Renal cortical epithelial cell (primary cell): ENCODE measurements at places on chromosomes 3 and 15. TPM values are rescaled to one million over a fixed set of nuclear protein-coding genes. Genes with fewer than 3 reads are reported as not detected.
A peak's percentile ranks its signal among the peaks of the same experiment; 100 is the strongest.

The RAD18 gene
- 10.9 and 14.2 TPM in 2 replicates for total RNA-seq

The CRABP1 gene
- not detected in 2 replicates for total RNA-seq

The FGD5 gene
- total RNA-seq: 0.30 and 3.3 TPM in 2 replicates

The BMF gene
- total RNA-seq: 10.8 and 27.2 TPM in 2 replicates

The UROC1 gene
- total RNA-seq: not detected in 2 replicates

The MUC4 gene
- 0.05 and 3.5 TPM in 2 replicates for total RNA-seq

The KLHL40 gene
- not detected in 2 replicates for total RNA-seq

The CCDC54 gene
- 0.10 TPM in 1 of 2 replicates, not detected in the other for total RNA-seq

- no peak for DNase-seq
These were observed 2.4 kb downstream of the MUC4 start for GRCh38 chr3:195809291-195809785.

DNA sequence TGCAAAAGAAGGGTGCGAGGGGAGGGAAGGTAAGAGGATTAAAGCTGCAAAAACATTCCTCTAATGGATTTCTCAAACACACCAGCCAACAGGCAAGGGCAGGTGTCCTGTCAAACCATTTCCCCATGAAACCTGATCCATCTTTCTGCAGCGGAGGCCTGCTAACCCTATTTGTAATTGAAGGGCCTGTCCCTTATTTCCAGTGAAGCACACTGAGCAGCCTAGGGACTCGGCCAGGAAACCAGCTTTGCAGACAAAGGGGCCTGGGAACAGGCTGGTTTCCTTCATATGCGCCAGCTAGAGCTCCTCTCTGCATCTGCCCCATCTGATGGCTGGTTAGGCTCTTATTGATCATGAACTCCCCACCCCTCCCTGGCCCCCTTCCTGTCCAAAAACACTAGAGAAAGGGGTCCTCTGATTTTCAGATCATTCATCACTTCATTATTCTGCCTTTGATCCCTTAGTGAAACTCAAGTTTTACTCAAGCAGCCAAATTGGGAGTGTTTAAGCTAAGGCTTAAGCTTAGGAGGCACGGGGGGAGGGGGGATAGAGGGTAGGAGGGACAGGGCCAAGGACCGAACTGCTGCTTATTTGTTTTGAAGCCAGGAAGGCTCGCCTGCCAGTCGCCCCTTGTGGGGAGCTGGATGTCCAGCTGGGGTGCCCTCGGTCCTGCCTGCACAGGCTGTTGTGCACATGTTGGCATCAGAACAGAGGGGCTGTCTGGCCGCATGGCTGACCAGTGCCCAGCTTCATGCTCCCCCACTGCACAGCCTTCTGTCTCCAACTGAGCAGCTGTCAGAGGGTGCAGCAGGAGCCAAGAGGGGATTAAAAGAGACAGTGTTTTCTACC lies 53.1 kb downstream of the BOC start:
- DNase-seq: no peak

DNA sequence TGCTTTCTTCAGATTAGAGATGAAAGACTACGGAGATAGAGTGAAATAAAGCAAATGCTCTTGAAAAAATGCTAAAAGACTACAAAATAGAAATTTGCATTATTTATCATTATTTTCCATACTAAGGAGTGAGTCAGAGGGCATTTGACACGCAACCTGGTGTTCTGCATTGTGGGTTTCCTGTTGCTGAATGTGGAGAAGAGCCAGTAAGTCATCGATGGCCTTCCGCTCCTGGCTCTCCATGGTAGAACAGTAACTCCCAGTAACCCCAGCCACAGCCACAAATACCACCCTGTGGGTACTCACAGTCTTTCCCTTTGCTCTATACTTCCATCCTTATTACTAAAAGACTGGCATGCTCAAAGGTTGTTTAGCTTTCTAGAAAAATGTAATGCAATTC lies 61.5 kb downstream of the CGGBP1 start:
- peak; percentile 85 for DNase-seq

DNA sequence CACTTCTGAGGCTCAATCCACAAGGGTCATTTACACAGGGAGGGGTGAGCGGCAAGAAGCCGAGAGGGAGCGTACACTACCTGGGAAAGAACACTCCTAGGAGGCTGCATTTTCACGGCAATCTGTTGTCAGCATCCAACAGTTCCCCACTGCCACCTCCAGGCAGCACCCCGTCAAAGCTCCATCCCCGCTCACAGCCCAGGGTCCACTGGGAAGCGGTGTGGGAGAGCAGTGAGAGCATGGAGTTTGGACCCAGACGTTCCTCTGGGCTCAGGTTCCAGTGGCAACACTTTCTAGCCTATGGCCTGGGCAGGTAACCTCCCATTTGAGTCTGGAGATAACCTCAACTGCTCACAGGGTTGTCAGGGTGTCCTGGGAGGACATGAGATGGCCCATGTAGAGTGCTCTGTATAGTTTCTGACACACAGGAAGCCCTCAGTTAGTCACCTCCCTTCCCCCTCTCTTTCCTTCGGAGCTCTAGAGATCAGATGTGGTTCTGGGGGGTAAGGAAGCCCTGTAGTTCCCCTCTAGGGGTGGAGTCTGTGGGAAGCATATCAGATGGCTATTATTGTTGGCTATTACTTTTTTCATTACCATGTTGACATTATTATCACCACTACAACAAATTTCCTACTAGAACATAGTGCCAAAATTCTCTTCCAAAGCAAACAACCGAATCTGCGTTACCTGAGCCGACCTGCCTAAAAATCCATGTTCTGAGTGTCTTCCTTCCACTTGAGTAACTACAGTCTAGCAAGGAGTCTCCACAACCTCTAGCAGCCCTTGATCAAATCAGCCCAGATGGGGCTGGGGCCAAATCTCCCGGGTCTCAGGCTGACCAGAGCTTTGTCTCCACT lies 29.1 kb downstream of the RUVBL1 start:
- DNase-seq: no peak

DNA sequence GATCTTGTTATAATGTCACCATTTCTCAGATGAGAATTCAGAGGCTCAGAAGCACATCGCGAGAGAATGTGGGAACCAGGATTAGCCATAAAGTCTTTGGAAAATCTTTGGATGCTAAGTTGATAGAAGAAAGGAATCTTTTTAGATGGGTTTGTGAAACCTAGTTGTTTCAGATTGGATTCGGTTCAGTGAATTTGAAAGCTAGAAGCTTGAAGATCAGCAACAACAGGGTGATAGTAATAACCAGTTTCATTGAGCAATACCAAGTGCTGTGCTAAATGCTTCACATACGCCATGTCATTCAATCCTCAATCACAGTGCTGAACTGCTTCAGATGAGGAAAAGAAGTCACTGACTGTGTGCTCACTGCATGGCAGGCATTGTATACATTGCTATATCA lies 47.4 kb upstream of the MITF start:
- peak; percentile 81 for DNase-seq

DNA sequence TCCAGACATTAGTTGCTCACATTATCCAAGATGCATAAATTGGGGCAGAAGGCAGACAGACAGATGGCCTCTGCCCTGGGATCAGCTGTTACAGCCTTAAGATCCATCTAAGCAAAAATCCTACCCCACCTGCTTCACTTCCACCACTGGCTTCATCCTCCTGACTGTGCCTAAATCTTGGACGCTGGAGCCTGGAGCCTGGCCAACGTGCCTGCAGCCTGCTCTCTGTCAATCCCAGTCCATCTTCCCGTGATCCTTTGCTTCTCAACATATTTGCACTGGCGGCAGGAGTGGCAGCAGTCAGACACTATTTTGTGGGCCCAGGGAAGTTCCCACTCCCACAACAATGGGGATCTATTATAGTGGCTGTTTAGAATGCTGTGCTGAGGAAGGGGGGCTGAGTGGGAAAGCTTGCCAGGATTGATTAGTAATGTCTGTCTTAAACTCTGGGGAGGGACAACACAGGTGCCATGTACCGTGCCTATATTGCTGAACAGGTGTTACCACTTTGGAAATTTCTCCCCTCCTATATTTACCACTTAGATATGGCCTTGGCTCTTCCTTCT lies 121.2 kb downstream of the MEGF11 start:
- no peak for DNase-seq

DNA sequence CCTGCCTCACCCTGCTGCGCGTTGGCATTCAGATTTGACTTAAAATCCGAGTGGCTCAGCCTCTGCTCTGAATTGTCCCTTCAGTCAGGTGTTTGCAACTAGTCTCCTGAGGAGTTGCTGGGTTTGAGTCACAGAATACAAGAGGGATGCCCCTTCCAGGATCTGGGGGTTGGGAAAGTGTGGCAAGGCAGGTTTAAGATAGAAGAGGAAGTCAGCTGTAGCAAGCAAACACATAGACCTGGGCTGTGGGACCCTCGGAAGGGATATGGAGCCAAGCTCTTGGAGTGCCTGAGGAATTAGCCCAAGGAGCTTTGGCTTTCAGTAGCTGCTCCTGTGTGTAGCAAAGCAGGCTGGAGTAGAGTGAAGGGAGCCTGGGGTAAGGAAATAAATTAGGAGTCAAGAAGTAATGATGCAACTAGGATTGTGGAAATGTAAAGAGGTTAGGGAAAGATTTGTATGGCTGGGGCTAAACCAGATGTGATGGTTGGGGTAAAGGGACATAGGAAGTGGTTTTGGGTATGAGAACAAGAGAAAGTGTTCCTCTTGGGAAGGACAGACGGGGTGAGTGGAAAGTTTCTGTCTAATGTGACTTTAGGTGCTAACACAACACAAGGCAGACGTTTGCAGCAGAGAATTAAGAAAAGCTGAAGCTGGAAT lies 41.2 kb downstream of the RAB7A start:
- DNase-seq: no peak

DNA sequence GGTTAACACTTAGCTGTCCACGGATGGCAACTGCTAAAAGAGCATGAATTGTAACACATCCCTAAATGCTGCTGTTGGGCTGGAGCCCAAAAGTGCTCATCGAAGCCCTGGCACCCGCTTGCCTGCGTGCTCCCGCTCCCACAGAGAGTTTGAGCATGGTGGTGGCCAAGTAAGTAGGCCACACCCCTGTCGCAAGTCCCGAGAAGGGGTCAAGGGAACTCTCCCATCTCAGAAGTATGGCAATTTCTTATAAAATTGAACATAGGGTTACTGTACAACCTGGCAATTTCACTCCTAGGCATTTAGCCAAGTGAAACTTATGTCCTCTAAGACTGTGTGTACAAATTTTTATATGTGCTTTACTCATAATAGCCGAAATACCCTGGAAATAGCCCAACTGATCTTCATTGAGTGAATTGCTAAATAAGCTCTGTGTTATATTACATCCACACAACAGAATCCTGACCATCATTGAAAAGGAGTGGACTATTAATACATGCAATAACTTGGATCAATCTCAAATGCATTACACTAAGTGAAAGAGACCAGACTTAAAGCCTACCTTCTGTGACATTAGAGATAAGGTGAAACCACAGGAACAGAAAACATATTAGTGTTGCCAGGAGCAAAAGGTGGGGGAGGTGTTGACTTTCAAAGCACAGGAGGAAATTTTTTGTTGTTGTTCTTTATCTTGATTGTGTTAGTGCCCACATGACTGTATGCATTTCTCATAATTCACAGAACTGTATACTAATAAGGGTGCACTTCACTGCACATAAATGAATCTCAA lies 1.5 kb upstream of the GCSAM start:
- peak; percentile 29 for DNase-seq

DNA sequence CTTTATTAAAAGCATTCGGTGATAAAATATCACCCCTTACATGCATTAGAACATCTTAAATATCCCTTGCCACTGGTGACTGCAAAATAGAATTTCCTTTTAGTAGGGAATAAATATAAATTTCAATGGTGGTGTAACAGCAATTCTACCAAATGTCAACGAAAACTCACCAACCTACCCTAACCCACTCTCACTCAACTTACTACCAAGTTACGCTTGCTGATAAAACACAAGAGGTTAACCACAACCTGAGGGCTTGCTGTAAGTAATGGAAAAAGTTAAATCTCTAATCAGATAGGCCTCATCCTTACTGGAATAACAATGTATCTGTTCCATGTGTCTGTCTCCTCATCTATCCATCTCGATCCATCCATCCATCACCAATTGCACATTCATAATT lies 274.7 kb downstream of the FOXP1 start:
- no peak for DNase-seq

DNA sequence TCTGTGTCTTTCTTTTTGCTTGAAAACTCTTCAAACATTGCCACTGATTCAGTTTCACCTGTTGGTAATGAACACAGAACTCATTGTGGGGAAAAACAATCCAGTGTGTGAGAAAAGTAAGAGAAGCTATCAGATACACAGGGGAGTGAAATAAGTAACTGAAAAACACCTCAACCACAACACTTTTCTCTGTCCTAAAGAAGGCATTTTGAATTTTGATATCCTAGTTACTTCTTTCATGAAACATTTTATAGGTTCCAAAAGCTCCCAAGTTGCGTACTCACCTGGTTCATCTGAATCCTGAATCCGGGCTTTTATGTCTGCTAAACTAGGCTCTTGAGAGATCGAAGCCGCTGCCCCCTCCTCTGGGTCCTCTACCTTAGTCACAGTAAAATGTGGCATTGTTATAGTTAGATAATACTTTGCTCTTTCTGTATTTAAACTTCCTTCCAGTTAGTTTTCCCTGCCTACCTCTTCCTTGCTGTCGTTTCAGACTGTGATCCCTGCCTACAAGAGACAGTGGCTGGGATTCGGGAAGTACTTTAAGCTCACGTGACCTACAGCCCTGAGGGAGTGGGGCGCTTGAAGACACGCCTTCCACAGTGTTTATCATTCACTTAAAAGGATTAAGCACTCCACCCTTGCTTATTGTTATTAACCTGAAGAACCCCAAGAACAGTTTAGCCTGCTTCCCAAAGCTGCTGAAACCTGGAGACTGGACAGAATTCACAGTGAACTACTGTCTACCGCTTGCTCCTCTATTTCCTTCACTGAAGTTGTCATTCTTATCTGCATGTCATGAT lies 19.1 kb downstream of the SLC12A6 start:
- peak; percentile 81 for DNase-seq
